ENCODE measurements at places on chromosomes 4 and X.
A peak's percentile ranks its signal among the peaks of the same experiment; 100 is the strongest.

GRCh38 chr4:112766422-112766821 lies 129.5 kb downstream of the LARP7 start:
- no peak for DNase-seq

- DNase-seq, result no peak
These were observed 116.4 kb upstream of the BEND4 start for GRCh38 chr4:42268824-42269223.

DNA sequence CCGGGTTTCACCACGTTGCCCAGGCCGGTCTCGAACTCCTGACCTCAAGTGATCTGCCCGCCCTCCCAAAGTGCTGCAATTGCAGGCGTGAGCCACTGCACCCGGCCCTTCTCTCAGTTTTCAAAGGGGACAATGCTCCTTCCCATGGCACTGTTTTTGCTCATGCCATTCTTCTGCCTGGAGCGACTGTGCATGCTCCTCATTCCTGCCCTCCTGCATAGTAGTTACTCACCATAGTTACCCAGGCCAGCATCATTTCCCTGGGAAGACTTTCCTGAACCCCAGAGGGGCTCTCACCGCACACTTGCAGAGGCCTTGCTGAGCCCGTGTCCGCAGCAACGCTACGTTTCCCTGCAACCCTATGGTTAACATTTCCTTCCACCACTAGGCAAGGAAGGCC lies 3.3 kb upstream of the CXCL9 start:
- DNase-seq, result no peak

DNA sequence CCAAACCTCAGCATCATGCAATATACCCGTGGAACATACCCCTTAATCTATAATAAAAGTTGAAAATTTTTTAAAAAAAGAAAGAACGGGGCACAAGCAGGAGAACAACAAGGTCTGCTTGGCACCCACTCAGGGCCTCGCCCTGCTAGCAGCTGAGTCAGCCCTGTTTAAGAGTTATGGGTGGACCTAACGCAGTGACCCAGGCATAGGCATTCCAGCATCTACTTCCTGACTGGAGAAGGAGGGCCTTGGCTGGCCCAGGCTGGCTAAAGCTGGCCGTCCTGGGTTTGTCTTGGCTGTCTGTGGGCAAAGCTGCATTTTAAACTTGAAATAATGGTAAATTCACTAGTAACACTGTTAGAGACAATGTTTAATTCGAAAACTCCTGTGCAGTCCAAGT lies 236.7 kb upstream of the PGRMC2 start:
- no peak for DNase-seq

DNA sequence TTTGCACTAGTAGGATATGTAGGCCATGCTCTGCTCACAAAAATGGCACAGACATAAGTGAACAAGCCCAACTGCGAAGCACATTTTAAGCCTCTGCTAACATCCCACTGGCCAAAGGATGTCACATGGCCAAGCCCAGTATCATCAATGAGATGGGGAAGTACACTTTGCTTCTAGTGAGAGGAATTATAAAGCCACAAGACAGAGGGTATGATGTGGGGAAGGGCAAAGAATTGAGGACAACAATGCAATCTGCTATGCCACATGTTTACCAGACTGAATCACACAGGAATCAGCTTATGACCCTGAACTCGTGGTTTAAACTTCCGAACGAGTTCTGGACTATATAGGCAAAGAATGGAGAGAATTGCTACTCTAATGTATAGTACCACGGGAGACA lies 39.1 kb downstream of the SUPT20HL1 start:
- no peak for DNase-seq

- DNase-seq, result no peak
These were observed 42.3 kb upstream of the ANXA10 start for GRCh38 chr4:168050002-168050401.

DNA sequence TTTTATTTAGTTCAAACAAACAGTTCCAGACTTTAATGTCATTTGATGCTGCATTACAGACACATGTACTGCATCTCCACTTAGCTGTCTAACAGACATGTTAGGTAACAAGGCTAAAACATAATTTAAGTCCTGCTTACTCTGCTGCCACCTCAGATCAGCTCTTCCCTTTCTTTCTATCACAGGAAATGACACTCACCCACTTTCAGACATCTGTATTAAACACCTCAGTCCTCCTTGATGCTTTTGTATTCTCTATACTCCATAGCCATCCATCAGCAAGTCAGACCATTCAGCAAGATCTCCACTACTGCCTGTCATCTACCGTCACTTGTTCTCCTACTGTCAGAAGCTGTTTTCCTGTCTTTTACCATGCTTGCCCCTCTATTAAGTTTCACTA lies 405.4 kb downstream of the IL15 start:
- DNase-seq, result no peak

GRCh38 chrX:21940356-21940829 lies at the start of gene SMS:
Gene SMS, plus strand, starts transcription at chrX:21940709. Its CDS starts 116 bp downstream, at chrX:21940825.
- peak; percentile 46 for DNase-seq

DNA sequence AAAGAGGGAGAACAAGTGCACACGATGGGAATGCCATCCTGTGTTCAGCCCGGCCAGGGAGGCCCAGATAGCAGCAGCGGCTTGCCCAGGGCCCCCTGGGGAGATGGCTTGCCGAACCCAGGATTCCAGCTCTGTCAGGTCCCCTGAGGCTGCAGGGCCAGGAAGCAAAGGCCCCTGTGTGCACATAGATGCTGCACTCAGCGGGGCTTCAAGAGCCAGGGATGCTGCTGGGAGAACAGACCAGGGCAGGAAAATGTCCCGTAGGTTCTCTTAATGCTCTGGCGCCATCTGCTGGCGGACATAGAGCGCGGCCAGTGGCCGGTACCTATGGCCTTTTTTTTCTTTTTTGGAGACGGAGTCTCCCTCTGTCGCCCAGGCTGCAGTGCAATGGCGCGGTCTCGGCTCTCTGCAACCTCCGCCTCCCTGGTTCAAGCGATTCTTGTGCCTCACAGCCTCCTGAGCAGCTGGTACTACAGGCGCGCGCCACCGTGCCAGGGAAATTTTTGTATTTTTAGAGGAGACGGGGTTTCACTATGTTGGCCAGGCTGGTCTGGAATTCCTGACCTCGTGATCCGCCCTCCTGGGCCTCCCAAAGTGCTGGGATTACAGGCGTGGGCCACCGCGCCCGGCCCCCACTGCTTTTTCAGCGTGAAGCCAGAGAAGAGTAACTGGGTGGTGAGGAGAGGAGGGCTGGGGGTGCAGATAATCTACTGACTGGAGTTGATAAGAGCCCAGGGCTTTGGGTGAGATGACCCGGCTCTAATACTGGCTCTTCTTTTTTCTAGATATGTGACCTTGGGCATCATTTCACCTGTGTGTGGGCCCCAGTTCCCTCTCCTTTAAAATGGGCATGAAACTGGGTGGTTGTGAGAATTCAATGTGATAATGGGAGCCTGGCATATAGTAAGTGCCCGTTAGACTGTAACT lies 22.5 kb downstream of the MED28 start:
- peak; percentile 60 for DNase-seq

- no peak for DNase-seq
These were observed 59.7 kb upstream of the VCX3B start for GRCh38 chrX:8404926-8405325.

DNA sequence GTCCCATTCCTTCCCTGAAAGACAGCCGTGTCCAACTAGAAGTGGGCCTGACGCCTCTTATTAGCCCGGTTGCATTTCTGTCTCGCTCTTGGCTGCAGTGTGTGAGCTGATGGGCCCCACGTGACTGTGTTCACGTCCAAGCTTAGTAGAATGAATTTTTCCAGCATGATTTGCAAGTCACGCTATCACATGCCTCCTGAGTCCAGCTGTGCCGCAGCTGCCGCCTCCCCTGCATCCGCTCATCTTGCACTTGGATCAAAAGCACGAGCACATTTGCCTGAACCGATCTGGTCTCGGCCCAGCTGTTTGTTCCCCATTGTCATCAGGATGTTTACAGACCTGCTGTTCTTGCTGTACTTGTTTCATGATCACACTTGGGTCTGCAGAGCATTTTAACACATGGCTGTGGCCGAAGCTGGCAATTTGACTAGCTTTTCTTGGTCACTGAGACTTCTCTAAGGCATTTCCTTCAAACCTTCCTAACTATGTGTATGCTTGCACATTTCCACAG lies 126.5 kb downstream of the KIT start:
- no peak for DNase-seq

DNA sequence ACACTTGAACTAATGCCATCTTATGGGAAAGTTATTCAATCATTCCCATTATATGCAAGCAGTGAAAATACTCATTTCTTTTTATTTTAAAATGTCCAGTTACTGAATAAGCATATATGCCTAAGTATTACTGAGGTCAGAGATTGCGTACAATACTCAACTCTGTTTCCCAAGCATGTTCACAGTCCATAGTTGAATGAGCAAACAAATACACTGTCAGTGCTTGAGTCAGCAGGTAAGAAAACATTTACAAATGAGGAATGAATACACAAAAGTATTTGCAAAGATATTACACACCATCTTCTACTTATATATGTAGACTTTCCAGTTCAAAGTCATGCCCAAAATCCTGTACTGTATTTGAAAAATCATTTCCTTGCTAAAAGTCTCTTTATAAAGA lies 74.1 kb downstream of the TSPAN5 start:
- no peak for DNase-seq

- no peak for DNase-seq
These were observed 17.7 kb downstream of the SLC10A6 start for GRCh38 chr4:86831262-86832130.

DNA sequence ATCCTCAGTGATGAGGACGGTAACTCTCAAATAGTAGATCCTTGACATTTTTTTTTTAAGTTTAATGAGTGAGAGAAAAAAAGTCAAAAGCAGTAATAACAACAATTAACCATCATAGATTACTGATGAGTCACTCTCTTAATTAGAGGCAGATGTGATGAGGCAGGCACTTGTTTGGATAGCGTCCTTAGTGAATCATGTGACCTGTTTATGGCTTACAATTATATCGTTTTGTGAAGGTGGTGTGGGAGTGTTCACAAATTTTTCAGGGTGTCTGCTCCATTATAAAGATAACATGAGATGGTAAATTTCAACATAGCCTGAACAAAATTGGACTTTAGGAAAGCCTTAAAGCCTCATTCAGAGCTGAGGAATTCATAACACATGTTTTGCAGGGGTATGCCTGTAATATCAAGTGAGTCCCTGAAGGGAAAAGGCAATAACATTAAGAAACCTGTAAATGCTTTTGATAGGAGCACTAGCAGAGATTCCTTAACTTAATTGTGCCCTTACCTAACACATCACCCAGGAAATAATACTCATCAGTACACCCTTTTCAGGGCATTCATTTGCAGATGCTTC lies 51.9 kb upstream of the XIAP start:
- no peak for DNase-seq

GRCh38 chrX:26050099-26050498 lies 88.0 kb upstream of the MAGEB18 start:
- no peak for DNase-seq

GRCh38 chr4:40980318-40980883 lies 230.6 kb downstream of the NSUN7 start:
- DNase-seq, result no peak

GRCh38 chr4:138835832-138836533 lies 179.6 kb upstream of the NOCT start:
- DNase-seq, result no peak

DNA sequence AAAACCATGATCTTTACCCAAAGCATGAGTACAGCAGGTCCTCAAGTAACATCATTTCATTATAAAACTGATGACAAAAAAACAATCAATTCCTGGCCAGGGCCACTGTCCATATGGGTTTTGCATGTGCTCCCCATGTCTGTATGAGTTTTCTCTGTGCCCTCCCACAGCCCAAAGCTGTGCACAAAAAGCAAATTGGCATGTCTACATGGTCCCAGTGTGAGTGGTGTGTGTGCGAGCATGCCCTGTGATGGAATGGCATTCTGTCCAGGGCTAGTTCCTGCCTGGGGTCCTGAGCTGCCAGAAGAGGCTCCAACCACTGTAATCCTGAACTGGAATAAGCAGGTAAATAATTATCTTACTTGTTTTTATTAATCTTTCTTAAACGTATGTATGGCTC lies 28.4 kb downstream of the SMARCA1 start:
- no peak for DNase-seq

DNA sequence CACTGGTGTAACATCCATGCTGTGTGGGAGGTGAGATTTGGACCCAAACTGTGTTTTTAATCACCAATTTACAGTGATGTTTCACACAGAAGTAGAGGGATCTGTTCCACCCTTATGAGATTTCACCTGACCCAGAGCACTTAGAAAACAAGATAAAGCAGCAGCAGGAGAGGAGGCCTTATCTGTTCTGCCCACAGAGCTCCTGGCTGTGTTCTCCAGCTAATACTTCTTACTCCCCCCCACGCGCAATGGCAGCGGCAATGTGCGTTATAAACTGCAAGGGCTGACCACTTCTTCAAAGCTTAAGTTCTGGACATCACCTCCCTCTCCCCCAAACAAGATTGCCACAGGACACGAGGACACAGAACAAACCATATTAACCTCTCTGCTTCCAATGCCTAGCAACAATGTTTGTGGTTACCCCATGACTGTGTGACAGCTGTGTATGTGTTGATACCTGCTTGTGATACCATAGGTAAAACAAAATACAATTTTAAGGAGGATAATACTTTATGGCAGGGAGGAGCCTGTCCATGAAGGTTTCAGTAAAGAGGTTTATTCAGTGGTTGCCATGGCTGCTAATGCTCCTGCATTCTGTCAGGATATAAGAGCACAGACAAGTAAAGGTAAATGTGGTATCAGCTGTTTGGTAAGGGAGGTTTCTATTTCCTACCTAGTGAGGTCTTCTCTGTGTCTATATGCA lies 210.0 kb downstream of the SOWAHB start:
- no peak for DNase-seq

- DNase-seq, result peak; percentile 70
These were observed 17.3 kb downstream of the APLN start for GRCh38 chrX:129637217-129638109.

- no peak for DNase-seq
These were observed 18.4 kb upstream of the CC2D2A start for GRCh38 chr4:15451181-15451865.

- no peak for DNase-seq
These were observed 342.4 kb downstream of the BCOR start for GRCh38 chrX:39755143-39756032.

DNA sequence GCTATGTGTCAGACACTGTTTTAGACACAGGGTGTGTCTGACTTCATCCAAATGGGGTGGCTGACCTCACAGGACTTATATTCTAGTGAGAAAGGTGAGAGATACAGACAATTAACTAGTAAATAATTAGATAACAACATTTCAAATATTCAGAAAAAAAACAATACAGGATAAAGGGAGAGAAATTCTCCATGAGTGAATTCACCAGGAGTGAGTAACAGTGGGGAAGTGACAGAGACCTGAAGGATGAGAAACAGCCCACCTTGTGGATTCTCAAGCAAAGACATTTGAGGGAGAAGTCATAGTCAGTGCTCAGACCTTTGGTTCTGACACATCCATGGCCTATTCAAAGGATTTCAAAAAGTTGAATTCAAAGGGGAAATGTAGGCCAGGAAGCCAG lies 627.9 kb downstream of the IQCM start:
- DNase-seq, result no peak

- no peak for DNase-seq
These were observed 18.5 kb upstream of the APBB2 start for GRCh38 chr4:41232856-41233255.

DNA sequence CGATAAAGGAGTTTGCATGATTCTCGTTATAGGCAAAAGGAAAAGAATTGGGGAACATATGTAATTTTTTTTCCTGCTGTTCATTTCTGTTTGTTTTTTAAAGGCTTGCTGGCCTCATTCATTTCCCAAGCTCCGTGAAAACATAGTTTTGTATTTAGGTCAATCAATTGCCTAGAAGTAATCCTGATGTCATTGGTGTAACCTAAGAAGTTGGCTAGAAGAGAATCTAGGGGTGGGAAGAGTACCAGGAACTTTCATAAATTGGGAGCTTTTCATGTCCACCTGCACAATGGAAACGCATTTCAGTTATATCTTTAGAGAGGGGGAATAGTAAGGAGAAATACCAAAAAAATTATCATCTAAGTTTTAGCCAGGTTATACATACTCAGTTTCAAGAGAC lies 3.8 kb downstream of the RAPGEF2 start:
- DNase-seq, result no peak
